AG08395 (cell line): ENCODE measurements at places on chromosomes 13 and 19.
A peak's percentile ranks its signal among the peaks of the same experiment; 100 is the strongest.

- DNase-seq, result no peak
Observed at GRCh38 chr13:20945952-20946383, 43.4 kb upstream of the XPO4 start.

DNA sequence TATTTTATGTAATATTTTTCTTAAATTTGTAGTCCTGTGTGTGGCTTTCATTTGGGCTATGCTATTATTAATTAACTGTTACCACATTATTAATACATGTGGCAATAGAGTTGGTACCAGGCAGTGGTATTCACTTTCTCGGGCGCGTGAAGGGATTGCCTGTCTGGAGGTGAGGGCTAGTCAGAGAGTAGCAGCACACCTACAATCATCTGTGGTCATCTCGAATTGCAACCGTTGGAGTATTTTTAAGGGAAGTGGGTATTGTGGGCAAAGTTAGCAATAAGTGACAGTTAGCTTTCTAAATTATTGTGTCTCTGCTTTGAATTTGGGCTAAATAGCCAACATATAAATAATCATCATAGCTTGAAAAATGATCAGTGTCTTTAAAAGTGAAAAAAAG lies 20.0 kb upstream of the GPR18 start:
- DNase-seq, result no peak

DNA sequence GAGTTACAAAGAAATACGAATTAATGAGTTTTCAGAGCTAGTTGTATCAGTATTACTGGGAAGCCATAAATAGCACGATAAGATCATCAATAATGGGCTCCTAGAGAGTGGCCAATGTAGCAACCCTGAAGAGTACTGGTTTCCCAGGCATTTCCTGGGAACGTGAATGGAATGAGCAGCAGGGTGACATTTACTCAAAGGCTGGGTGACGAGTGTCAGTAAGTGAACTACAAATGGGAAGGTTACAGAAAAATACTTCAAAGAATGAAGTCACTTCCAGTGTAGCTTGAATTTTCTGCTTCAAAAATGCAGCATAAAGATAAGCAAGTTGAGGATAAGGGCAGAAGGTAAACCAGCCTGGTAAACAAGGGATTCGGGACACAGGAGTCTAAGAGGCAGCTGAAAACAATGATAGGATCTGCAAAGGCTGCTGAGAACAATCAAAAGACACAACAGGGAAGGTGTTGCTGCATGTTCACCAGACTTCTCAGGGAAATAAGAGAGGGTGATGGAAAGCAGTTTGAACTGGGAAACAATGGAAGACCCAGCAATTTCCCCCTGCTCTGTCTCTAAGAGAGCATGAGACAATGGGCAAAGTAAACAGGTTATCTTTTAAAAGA lies 48.6 kb upstream of the POSTN start:
- DNase-seq, result no peak

GRCh38 chr13:60990032-60990733 lies 425.5 kb downstream of the PCDH20 start:
- DNase-seq, result no peak

DNA sequence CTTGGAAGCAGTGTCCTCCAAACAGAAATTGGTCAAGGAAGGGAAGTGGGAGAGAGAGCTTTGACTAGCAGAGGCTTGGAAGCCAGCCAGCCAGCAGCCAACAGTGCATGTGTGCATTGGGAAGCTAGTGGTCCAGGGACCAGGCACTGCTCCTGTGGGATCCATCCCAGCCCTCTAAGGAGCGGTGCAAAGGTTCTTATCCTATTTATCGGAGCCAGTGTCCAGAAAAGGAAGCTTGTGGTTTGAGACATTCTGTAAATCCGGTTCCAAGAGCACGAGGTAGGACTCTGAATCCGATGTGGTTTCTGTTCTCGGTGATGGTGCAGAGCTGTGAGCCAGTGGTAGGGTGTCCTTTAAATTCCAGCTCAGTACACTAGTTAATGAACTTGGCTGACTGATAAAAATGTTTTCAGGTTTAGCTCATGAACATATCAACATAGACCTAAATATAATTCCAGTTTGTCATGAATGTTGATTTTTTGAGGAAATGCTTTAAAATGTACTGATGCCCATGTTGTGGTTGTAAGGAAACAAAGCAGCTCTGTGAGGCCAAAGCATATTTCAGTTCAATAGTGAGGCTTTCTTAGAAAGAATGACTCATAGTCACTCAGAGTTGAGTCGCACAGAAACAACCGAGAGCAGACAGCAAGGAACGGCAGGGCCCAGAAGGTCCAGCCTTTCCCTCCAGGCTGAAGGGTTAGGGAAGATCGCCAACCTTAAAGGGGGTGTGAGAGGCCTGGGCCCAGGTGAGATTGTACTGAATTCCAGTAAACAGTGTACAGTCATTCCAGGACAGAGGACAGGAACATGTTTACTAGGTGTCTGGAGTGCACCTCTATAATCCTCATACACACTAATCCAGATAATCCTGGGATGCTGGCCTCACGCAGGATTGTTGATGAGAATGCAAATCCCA lies 21.5 kb upstream of the GARRE1 start:
- peak; percentile 90 for DNase-seq

- DNase-seq, result no peak
Observed at GRCh38 chr13:85567909-85568308, 231.3 kb downstream of the SLITRK6 start.

DNA sequence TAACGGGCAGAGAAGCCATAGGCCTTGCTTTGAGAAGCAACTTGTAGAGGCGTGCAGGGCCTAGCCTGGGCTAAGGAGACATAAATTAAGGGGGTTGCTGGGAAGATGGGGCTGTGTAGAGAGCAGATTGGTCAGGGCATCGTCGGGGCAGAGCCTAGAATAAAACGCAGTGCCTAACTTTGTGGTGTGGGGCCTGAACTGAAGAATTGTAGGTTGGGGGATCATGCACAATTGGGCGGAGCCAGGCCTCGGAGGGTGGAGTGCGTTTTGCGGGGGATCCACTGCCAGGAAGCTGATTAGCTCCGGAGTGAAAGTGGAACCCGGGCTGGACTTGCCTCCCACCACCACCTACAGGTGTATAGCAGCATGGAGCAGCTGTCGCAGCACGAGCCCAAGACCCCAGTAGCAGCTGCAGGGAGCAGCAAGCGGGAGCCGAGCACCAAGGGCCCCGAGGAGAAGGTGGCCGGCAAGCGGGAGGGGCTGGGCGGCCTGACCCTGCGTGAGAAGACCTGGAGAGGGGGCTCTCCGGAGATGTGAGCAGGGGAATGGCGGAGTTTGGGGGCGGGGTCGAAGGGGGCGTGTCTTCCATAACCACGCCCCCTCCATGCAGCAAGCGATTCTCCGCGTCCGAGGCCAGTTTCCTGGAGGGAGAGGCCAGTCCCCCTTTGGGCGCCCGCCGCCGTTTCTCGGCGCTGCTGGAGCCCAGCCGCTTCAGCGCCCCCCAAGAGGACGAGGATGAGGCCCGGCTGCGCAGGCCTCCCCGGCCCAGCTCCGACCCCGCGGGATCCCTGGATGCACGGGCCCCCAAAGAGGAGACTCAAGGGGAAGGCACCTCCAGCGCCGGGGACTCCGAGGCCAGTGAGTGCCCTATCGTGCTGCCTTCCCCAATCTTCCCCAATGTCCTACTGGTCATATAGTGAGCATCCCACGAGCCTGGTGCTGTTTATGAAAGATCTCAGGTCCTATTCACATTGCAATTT lies 13.8 kb downstream of the DNASE2 start:
- DNase-seq, result peak; percentile 83

GRCh38 chr13:18212873-18213272 lies 968.8 kb downstream of the TUBA3C start:
- no peak for DNase-seq

DNA sequence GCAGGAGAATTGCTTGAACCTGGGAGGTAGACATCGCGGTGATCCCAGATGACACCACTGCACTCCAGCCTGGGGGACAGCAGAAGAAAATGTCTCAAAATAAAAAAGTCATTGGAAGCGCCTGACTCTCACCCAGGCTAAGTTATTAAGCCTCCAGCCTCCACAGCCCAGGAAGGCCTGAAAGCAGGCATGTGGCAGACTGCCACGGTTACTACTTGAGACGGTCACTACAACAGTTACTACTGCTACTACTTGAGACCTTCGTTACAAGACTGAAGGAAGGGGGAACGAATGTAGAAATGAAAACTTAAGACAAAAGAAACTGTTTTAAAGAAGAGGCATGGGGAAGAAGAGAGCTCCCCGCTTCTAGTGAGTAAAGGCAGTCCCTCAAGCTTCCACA lies 9.6 kb downstream of the PRR22 start:
- peak; percentile 13 for DNase-seq

- no peak for DNase-seq
Observed at GRCh38 chr19:38262585-38263268, 1.6 kb upstream of the SPINT2 start.

- DNase-seq, result no peak
Observed at GRCh38 chr13:104385404-104385803, 1319.2 kb upstream of the SLC10A2 start.

DNA sequence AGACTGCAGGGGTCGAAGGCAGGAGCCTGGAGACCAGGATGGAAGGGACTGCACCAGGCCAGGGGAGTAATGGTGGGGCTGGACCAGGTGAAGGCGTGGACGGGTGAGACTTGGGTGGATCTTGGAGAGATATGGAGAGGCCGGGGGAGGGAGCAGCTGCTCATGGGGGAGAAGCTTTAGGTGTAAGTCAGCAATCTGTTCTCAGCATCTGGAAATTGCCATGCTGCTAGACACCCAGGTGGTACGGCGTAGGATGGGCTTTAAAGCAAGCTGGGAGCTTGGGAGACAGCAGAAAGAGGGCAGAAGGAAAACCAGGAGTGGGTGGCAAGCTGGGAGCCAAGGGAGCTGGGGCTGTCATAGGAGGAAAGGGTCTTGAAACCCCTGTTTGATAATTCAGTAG lies 3.0 kb downstream of the CERS4 start:
- no peak for DNase-seq

- no peak for DNase-seq
Observed at GRCh38 chr19:40237791-40238190, 11.3 kb upstream of the CCNP start.

DNA sequence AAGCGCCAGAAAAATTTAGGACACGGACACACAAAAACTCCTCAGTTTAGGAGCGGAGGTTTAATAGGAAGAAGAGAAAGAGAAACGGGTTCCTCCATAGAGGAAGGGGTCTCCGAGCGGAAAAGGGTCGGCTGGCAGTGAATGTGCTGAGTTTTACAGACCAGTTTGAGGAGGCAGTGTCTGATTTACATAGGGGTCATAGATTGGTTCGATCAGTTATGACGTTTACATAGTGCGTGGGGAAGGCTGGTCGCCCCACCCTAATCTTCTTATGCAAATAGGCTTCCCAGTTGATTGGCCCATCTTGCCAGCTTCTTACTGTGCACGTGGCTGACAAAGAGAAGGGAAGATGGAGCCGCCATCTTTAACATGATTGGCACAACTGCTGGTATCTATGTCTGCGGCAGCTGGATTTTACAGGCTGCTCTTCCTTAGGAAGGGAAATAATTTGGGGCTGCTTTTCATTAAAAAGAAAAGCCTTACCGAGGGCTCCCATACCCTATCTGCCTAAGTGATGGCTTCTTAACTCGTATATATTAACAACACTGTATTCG lies 1.2 kb upstream of the ZNF225 start:
- DNase-seq, result peak; percentile 49

GRCh38 chr13:36418022-36418805 lies 14.1 kb upstream of the CCNA1 start:
- no peak for DNase-seq

- no peak for DNase-seq
Observed at GRCh38 chr19:4136680-4137088, 12.8 kb upstream of the MAP2K2 start.

DNA sequence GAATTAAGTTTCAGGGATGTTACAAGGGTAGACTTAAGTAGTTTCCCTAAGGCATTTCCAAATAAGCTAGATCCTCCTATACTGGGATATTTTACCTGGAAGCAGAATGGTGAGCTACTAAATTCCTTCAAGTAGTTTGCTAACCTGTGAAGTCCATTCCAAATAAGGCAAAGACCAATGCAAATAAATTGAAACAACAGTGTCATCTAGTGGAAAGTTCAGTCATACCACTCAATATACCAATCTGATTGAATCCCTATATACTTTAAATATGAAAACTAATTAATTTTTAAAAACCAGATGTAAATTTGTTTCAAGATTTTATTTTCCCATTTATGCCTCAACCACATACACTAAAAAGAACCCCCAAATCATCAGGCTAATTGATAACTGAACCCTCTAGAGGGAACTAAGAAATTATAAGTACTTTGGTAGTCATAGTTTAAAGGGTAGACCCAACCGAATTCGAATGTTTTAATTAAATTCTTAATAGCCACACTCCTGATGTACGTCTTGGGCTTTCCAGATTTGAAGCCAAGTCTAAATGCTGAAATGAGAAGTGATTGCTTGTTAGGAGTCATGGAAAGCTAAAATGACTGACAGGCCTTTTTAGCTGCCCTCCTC lies 223.7 kb downstream of the TBC1D4 start:
- peak; percentile 34 for DNase-seq

- no peak for DNase-seq
Observed at GRCh38 chr13:102132777-102133295, 269.0 kb downstream of the FGF14 start.

DNA sequence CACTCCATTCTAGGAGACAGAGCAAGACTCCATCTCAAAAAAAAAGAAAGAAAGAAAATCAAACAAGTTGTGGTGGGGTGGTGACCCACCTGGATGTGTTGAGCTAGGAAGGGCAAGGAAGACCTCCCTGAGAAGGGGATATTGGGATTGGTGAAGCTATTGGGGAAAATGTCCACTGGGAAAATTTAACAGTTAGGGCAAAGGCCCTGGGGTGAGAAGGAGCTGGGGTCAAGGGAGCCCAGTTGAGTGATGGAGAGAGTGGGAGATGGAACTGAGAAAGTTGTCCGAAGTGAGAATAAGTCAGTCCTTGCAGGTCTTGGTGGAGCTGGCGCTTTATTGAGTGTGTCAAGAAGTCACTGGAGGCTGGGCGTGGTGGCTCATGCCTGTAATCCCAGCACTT lies 5.9 kb downstream of the SERTAD3 start:
- DNase-seq, result no peak

- DNase-seq, result peak; percentile 68
Observed at GRCh38 chr19:13839130-13839937, 37.6 kb upstream of the NANOS3 start.

- DNase-seq, result no peak
Observed at GRCh38 chr19:45103156-45103507, 10.2 kb downstream of the PPP1R37 start.

GRCh38 chr13:24788538-24788937 lies 24.6 kb downstream of the RNF17 start:
- DNase-seq, result no peak

DNA sequence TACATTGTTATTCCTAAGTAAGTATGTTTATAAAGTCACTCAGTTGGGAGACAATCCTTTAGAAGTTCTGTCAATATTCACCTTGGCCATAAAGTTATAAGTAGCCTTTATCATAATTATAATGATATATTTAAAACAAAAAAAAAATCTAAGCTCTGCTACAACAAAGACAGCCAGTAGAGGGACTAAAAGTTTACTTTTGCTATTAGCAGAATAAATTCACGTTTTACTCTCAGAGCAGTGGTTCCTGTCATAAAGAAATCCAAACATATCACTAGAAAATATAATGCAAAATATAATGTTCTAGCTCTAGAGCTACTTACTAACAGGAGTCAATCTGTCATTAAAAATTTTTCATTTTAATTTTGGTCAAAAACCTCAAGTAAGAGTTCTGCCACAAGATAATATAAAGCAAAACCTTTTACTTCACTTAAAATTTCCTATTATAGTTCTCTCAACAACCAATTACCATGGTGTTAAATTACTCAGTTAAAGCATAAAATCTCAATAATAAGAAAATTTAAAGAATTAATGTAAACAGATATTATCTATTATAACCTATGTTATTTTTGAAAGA lies 17.7 kb downstream of the INTS6 start:
- peak; percentile 22 for DNase-seq

GRCh38 chr13:98221234-98221633 lies 44.2 kb upstream of the RNF113B start:
- DNase-seq, result no peak

- no peak for DNase-seq
Observed at GRCh38 chr13:114328595-114328994, 14.3 kb downstream of the CHAMP1 start.
